NCI-H2227 treated with DMSO at 0.1 percent for 48 hours (cell line): ENCODE measurements at places on chromosomes 3 and 15.

DNA sequence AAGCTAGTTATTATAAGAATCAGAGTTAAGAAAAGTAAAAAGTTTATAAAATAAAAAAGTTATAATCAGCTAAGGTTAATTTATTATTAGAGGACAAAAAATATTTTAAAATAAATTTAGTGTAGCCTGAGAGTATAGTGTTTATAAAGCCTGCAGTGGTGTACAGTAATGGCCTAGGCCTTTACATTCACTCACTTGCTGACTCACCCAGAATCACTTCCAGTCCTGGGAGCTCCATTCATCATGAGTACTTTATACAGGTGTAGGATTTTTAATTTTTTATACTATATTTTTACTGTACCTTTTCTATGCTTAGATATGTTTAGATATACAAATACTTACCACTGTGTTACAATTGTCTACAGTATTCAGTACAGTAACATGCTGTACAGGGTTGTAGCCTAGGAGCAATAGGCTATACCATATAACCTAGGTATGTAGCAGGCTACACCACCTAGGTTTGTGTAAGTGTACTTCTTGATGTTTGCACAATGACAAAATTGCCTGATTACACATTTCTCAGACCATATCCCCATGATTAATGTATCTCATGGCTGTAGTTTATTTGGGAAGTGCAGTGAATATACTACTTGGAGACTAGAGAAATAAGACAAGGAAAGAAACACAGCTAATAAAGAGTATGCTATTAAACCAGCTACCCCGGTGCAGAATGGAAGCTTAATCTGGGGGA, 101.9 kb upstream of the GALNT15 start:
- DNase-seq = no peak

DNA sequence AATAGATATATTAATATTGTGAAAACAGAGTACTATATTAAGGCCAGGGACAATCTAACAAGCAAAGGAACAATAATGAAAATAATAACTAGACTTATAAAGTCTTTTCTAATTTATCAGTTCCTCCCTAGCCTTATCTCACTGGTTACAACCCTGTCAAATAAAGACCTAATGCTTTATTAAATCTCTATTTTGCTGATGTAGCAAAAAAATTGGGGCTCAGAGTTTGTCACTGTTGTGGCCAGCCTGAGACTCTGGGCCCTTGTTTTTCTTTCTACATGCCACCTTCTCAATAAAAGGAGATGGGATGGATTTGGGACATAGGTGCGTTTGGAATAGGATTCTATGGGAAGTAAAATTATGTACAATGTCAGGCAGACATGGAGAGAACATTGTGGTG, 937.0 kb downstream of the IGSF11 start:
- no peak for DNase-seq

GRCh38 chr3:8618950-8619349, 25.6 kb downstream of the SSUH2 start:
- no peak for DNase-seq

- DNase-seq = no peak
Observed at GRCh38 chr15:93495799-93496637, 407.0 kb upstream of the RGMA start.

- no peak for DNase-seq
Observed at GRCh38 chr3:127426444-127427153, 138.8 kb upstream of the PRR20G start.

GRCh38 chr3:146163584-146163983, 2.6 kb upstream of the PLOD2 start:
- DNase-seq = no peak

GRCh38 chr15:65006876-65007275, 17.2 kb upstream of the SPG21 start:
- DNase-seq = no peak

GRCh38 chr15:63899193-63899592, 65.4 kb upstream of the HERC1 start:
- DNase-seq = no peak

GRCh38 chr15:91186904-91187656, 87.0 kb downstream of the SV2B start:
- DNase-seq = peak; percentile 18

- no peak for DNase-seq
Observed at GRCh38 chr15:29904757-29905417, 82.6 kb upstream of the TJP1 start.

- no peak for DNase-seq
Observed at GRCh38 chr15:80480909-80481308, 76.7 kb downstream of the ARNT2 start.

- no peak for DNase-seq
Observed at GRCh38 chr3:141498598-141499223, 11.9 kb downstream of the RASA2 start.

DNA sequence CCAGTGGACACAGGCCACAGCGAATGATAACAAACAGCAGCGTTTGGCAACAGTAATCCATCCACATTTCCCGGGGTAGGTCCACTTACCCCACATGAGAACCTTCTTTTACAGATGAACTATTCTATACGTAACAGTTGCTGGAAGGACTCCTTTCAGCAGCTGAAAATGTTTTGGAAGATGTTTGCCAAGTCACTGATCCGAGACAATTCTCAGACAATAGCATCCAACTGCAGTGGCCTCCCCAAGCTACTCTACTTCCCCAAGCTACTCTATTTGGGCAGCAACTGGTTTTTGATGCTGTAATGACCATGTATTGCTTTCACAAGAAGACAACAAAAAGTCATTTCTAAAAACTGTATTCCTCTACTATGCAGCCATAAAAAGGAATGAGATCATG, 87.5 kb downstream of the ADAMTS17 start:
- DNase-seq = no peak

DNA sequence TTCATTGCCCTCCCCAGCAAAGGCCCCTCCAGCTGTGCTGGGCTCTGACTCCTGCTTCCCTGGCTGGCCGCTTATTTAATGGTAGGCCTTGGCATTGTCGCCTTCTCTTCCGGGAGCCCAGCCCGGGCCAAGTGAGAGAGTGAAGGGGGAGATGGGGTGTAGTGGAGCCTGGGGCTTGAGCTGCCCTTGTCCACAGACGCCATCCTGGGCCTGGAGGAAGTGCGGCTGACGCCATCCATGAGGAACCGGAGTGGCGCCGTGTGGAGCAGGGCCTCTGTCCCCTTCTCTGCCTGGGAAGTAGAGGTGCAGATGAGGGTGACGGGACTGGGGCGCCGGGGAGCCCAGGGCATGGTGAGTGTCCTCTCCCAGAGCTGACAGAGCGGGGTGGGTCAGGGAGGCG, 3.3 kb downstream of the LMAN1L start:
- DNase-seq = no peak

DNA sequence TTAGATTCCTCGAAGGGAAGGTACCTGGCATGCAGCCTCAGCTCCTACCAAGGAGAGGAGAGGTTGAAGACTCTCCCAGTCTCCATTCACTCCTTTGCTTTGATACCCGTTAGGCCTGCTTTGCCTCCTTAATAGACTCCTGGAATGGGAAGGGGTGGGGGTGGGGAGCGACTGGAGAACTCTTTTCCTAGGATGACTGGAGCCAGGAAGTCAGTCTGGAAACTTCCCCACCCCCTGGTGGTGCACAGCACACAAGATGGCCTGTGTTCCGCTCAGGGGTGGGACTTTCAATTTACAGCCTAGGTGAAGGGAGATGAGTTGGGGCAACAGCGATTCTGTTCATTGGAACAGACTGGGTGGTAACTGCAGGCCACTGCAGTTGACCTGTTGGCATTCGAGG, 21.4 kb upstream of the CELF6 start:
- DNase-seq = no peak

DNA sequence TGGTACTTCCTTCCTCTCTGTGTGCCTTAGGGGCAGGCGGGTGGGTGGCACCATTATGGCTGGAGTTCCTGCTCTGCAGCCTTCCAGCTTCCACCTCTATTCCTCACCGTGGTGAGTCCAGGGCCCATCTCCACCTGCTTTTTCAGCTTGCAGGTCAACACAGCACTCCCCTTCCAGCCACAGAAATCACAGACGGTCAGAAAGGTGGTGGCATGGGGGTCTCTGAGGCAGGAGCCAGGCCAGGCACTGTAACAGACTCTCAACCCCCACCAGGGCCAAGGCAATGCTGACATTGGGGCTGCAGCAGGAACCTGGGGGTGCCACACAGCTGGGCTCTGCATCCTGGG, 16.6 kb downstream of the KLF15 start:
- no peak for DNase-seq

- DNase-seq = no peak
Observed at GRCh38 chr3:100263583-100263982, 2.8 kb downstream of the TBC1D23 start.
